Stimulated activated CD4-positive, alpha-beta T cell treated with anti-CD3 and anti-CD28 coated beads, Interleukin-15, amount 100 ng/mL, for 24 hours (primary cell): ENCODE measurements at places on chromosomes 11 and 22.

GRCh38 chr11:120718171-120718570, 206.6 kb downstream of the GRIK4 start:
- no peak for DNase-seq

- DNase-seq = no peak
Observed at GRCh38 chr11:18536209-18536608, 9.5 kb upstream of the TSG101 start.

- DNase-seq = peak; percentile 10
Observed at GRCh38 chr11:86954269-86955110, 705 bp downstream of the FZD4 start.

DNA sequence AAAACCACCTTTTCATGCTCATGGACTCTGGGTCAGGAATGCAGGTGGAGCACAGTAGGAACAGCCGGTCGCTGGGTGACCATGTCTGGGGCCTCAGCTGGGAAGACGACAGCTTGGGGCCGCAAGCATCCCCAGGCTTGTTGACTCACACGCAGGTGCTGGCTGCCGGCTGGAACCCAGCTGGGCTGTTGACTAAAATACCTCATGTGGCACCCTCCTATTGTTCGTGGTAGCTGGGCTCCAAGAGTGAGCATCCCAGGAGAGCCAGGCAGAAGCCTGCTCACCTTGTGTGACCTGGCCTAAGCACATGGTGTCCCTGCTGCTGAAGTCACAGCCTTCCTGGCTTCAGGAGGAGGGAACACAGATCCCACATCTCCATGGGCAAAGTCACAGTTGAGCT, 9.4 kb downstream of the DPP3 start:
- DNase-seq = no peak

DNA sequence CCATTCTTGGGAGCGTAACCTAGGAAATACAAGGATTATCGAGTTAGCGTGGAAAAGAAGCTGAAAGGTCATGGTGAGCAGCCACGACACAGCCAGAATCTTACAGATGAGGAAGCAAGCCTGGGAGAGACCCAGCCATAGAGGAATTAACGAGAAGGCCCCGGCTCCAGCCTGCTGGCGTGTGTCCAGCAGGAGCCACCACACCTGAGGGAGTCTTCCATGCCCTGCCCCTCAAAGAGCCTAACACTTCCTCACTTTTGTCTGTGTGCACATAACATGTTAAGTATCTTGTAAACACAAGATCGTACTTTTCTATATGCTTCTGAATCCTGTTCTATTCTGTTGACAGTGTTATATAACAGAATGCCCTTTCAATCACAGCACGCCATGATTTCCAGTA, 18.1 kb downstream of the CECR2 start:
- no peak for DNase-seq

DNA sequence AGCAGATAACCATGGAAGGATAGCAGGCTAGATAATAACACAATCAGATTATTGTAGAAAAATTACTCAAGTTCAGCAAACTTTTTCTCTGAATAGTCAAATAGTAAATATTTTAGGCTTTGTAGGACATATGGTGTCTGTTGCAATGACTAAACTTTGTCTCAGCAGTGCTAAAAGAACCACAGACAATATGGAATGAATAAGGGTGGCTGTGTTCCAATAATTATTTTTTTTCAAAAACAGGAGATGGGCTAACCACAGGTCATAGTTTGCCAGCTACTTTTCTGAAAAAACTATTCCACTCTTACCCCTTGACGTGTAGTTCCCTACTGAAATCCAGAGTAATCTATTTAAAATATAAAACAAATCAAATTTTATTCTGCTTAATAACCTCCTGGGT, 153.9 kb upstream of the LRRC4C start:
- DNase-seq = no peak

DNA sequence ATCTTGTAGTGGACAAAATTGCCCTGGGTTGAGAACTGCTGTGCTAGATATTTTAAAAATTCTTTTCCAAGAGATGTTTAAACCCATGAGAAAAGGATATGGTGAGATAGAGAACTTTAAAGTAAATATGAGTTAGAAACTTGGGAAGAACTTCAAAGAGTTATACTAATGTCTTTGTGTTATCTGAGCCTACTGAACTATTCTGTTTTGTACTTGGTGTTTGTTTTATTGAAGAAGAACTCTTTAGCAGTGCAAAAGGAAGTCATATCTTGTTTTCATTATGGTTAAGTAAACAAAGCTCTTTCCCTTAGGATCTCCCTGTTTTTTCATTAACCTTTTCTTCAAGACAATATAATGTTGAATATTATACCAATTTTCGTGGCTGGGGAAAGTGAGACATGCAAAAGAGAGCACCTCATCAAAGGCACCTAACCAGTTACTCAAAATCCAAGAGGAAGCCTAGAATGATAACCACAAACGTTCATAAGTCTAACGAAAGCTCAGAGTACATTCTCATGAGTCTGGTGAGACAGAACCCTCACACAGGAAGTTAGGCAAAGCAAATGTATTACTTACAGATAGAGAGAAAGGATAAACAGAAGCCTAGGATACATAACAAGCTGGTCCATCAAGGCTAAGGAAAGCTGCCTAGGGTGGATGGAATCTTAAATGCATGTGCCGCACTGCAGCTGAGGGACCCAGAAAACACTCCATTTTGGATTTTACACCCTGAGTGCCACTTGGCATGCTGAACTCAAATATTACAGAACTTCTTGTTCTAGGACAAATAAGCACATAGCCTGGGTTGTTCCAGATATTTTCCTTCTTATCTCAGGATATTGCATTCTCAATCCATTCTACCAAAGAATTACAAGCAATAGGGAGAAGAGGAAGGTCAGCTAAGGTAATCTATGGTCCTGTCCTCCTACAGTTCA, 112.5 kb upstream of the ANO3 start:
- DNase-seq = no peak

DNA sequence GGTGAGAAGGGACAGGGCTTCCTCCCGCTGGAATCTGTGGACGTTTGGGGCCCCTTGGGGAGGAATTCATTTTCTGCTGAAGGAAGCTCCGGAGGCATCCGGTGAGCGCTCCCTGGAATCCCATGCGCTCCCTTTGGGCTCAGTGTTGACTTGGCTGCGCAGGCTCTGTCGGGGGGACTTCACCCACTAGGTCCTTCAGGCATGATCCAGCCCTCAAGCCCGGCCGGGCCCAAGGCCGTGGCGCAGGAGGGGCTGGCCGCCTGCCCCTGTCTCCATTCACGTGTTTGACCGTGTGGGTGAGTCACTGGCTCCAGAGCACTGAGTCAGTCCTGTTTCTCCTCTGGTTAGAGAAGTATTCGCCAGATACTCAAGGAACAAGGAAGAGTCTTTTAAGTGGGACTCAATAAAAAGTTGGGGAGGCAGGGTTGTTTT, 1.4 kb downstream of the CTTN start:
- DNase-seq = peak; percentile 18

DNA sequence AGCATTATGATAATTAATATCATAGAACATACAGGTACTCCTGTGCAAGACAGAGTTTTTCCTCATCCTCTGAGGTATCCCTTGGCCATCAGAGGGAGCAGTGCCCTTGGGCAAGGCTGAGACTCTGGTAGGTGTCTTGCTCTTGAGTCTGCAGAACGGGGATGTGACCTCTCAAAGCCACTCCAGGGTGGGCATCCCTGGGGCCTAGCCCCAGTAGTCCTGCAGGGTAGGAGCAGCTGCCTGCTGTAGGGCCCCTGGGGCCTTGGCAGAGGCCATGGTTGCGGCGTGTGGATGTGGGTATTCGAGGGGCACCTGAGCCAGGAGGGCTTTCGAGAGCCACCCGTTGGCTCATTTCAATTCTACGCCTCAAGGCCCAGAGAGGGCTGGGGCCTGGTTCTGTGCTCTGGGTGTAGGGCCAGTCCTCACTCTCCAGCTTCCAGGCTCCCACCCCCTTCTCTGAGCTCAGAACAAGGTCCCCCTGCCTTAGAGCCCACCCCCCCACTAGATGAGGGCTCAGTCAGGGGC, 7.7 kb upstream of the OMP start:
- DNase-seq = no peak

- peak; percentile 37 for DNase-seq
Observed at GRCh38 chr22:37312549-37313183, 30.4 kb downstream of the CYTH4 start.

DNA sequence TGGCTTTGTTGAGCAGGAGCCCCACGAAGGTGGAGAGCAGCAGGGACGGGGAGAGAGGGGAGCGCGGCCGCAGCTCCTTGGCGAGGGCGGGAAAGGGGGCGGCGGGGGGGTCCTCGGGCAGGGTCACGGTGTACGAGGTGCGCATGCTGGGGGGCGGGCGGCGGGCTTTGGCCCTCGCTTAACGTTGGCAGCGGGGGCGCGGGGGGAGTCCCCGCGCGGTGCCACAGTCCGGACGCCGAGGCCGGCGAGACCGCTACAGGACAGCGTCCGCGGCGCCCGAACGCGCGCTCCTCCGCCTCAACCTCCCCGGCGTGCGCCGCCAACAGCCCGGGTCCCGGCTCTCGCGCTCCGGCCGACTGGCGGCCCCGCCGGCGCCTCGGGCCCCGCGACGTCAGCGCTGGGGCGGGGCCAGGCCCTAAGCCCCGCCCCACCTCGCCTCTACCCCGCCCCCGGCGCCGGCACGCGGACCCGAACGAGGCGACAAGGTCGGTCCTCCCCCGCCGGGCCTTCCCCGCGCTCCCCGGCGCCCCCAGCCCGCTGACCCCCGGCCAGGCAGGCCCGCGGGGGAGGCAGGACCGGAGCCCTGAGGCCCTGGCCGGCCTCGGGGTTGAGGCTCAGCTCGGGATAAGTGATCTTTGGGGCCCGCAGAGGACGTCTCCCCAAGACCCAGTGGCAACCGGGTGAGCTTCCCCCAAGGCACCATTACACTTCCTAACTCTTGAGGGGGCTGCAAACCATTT, 17.5 kb downstream of the USP2 start:
- DNase-seq = peak; percentile 64

DNA sequence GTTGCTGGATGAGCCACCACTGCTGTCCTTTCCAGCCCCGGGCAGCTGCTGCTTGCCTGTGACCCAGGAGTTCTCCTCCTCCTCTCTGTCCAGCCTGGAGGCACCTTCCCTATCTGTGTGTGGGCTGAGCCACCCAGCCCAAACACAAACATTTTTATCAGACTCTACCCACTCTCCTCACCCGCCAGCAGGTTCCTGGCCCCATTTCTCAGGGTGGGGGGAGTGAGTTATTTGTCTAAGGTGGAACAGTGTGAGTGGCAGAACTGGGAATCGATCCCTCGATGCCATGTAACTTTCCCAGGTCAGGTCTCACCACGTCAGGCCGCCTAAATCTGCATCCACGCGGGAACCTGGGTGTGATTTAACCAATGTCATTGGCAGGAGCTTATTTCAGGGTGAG, 20.8 kb upstream of the SMIM38 start:
- DNase-seq = no peak

- DNase-seq = no peak
Observed at GRCh38 chr11:114321621-114322257, 25.5 kb downstream of the NNMT start.

GRCh38 chr11:1963864-1964263, 16.7 kb downstream of the MRPL23 start:
- no peak for DNase-seq

- DNase-seq = no peak
Observed at GRCh38 chr11:103257360-103257759, 148.1 kb downstream of the DYNC2H1 start.

- no peak for DNase-seq
Observed at GRCh38 chr22:29987137-29987536, 93.1 kb upstream of the HORMAD2 start.

DNA sequence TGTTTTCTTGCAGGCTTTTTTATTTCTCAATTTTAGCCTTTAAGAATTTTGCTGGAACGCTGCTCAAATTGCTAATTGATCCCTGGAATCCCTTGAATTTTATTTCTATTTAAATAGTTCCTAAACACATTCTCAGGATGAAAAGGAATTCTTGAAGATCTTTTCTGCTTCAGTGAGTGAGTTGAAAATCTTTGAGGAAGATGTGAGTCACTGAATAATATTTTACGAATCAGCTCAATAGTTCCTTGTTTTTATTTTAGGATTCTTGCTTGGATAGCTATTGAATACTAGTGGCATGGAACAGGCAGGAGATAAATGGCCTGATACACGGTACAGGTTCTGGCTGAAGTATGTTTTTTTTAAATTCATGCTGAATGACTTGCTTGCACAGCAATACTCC, 194.6 kb upstream of the CCDC90B start:
- DNase-seq = no peak

GRCh38 chr22:46056546-46057245, 79.7 kb upstream of the WNT7B start:
- no peak for DNase-seq

DNA sequence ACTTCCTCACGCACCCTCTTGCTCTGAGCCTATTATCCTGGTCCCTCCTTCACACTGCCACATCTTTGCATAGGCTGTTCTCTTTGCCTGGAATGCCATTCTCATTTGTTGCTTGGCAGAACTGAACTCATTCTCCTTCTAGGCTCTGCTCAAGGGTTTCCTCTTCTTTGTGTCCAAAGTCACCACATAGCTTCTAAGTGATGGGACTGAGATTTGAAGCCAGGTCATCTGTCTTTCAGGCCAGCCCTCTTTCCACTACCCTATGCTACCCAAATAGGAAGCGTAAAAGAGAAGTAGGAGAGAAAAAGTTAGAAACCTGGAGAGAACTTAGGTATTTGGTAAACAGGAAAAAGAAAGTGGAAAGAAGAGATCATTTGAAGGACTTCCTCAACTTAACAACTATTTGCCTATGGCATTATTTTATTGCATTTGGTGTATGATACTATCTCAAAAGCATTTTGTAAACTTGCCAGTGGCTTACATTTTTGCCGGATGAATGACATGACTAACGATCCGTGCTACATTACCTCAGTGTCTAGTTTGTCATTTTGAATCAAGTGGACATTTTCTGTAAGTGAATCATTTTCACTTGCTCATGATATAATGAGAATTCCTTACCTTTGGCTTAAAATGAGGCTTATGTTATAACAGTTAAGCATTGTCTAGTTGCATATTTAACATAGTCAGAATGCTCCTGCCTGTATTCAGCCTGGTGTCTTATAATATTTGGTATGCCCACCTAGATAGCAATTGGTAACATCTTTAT, 18.5 kb downstream of the NF2 start:
- DNase-seq = no peak

- DNase-seq = no peak
Observed at GRCh38 chr11:103887001-103887658, 149.3 kb upstream of the DDI1 start.

- DNase-seq = no peak
Observed at GRCh38 chr11:122594986-122595645, 60.4 kb upstream of the UBASH3B start.

DNA sequence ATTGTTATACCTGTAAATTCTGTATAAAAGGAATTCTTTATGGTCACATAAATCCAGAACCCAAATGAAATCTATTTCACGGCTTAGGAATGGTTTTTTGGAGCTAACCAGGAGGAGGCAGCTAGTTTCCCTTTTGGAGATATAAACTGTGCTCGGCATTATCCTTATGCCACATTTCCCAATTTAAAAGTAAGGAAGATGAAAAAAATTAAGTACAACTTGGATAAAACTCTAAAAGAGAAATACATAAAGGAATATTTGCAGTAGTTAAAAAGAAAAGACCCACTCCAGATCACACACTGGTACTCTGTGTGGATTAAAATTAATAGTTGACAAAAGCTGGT, 17.7 kb downstream of the DLAT start:
- no peak for DNase-seq

- no peak for DNase-seq
Observed at GRCh38 chr11:4751201-4751600, 18.5 kb downstream of the OR51F1 start.
